GM10248 (cell line): ENCODE measurements at places on chromosomes 16 and 17.

- no peak for DNase-seq
Observed at GRCh38 chr16:14007450-14007849, 63.7 kb upstream of the MRTFB start.

- DNase-seq: no peak
Observed at GRCh38 chr17:18093616-18094408, 6.1 kb downstream of the DRG2 start.

DNA sequence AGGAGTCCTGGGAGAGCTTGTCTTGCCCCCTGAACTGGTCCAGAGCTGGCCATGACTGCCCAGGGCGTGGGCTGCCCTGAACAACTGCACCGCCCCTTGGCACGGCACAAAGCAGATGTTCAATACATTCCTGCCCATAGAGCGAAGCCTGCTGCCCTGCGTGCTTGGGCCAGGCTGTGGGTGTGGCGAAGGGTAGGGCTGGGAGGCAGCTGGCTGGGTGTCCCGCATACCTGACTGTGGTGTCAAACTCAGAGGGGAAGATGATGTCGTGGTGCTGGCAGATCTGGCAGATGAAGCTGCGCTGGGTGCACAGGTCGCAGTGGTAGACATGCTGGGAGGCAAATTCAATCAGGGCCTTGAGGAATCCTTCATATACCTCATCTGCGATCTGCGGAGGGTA lies 124.2 kb upstream of the SMURF2 start:
- no peak for DNase-seq

GRCh38 chr17:17156511-17156910 lies 49.6 kb downstream of the PLD6 start:
- no peak for DNase-seq

- no peak for DNase-seq
Observed at GRCh38 chr17:50688245-50688644, 19.5 kb downstream of the ANKRD40 start.

DNA sequence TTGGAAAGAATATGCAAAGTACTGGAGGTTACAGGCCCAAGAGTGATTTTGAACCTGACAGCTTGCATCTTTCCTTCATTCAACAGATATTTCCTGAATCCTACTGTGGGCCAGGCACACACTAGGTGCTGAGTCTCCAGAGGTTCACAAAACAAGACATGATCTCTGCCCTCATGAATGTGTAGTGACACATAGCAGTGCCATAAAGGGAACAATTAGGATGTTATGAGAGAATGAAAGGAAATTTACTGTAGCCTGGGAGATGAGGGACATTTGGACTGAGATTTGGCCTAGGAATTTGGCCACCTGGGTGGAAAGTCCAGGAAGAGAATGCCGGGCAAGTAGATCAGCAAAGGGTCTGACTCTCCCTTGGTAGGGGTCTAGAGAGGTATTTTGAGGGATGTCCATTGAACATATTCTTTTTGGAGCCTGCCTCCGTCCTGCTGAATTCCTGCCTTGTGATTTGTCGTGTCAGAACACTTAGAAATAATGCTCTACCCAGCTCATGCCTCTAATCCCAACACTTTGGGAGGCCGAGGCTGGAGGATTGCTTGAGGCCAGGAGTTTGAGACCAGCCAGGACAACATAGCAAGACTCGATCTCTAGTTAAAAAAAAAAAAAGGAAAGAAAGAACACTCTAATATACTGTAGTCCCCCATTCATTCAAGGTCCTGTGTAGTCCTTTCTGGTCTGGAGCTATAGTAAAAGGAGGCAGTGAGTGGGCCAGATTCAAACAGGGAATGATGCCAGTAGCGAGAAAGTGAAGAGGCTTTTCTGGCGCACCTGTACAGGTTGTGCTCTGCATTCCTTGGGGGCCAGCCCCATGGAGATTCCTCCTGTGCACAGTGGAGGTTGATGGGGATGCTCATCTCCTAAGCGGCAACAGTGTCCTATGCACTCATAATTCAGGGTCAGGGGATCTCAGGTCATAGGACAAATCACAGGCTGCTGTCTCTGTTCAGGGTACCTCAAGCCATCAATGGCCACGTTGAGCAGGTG lies 90.6 kb upstream of the CLEC18A start:
- no peak for DNase-seq

- no peak for DNase-seq
Observed at GRCh38 chr16:11708421-11708820, 34.2 kb downstream of the TXNDC11 start.

- DNase-seq: no peak
Observed at GRCh38 chr16:11972128-11972527, 4.4 kb upstream of the SNX29 start.

DNA sequence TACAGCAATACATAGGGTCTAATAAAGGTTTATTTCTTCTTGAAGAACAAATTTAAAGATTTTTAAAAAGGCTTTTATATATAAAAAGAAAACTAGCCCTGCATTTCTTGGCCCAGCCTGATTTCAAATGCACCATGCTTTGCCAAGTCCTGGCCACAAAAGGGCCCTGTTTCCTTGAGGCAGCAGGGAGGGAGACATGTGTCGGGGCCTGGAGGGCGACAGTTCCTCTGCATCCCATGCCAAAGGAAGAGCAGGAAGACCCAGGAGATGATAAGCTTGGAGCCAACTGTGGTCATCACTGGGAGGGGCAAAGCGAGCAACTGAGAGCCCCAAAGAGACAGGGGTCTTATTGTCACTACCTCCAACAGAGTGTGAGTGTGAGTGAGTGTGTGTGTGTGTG lies 571.5 kb upstream of the PSMD7 start:
- DNase-seq: no peak

DNA sequence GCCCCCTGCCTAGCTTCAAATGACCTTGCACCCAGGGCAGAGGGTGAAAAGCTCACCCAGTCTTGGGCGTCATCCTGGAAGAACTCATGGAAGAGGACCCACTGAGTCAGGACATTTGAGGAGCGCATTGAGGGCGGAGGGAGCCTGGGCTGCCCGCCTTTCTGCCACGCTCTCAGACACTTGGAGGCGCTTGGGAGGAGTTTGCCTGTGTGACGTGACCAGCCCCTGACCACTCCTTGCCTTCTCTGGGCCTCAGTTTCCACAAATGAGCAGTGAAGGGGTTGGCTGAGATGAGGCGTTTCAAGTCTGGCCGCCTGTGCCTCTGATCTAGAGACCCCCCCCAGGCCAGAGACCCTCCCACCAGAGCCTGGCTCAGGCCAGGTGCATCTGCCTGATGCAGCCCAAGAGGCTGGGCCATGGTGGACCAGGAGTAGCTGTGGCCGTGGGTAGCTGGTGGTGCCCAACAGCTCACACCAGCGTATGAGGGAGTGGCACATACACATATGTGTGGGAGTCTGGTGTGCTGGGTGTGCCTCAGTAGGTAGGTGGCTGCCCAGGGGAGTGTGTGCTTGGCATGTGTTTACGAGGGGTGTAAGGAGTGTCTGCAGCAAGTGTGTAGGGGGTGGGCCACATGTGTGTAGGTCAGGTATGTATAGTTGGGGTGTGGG lies 80.2 kb upstream of the TOB1 start:
- DNase-seq: no peak

- DNase-seq: no peak
Observed at GRCh38 chr16:85209526-85210121, 97.4 kb upstream of the CIBAR2 start.

DNA sequence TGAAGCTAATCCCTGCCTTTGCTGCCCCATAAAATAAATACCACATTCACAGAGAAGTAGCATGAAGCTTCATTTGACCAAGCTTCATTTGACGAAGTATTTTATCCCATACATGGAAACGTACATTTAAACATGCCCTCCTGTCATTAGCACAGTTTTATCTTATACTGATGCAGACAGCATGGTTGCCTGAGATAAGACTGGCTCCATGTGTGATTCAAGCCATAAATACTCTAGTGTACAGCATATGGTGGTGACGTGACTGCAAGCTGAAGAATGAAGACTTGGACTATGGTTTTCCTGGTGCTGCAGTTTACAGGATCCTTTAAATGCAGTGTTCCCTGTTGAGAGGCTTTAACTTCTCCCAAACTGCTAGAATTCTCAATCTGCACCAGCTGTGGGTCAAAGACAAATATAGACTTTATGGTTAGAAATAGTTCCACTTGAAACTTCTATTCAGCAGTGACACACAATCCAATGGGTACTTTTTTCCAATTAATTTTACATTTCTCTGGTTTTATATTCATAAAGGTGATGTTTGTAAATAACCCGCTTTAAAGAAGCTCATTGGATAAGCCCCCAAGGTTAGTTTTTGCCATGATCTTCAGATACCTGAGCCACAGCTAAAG lies 64.9 kb downstream of the CYB561 start:
- no peak for DNase-seq

DNA sequence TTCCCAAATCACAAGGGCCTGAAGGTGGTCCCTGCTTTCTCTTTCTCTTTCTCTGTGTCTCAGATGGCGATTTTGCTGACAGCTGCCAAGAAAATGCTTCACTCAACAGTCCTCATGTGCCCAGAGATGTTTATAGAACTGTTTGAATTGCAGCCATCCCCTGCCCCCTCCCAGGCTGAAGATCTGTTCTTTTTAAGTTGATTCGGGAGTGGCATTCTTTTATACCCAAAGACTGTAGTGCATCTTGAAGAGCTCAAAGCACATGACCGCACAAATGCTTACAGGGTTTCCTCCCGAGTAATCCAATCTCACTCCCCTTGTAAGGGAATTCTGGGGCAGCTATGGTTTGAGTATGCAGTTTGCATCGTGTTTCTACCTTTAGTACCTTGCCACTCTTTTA lies 75.7 kb downstream of the SEC14L1 start:
- DNase-seq: no peak

GRCh38 chr17:30520436-30520835 lies 43.2 kb downstream of the GOSR1 start:
- no peak for DNase-seq

GRCh38 chr16:85883813-85884212 lies 15.1 kb upstream of the IRF8 start:
- DNase-seq: no peak

DNA sequence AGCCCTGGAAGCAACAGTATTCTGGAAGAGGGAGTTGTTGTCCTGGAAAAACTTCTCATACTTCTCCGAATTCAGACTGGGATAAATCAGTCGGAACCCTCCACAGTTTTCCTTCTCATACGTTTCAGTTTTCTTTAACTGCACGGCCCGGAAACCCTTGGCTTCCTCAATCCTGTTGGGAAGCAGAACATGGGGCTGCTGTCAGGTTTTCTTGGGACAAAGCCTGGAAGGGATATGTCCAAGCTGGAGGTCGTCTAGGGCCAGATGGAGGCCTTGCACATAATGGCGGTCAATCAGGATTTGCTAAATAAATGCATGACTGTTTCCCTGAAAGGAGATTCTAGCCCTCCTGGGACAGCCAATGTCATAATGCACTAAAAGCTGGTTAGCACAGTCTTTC lies 29.2 kb downstream of the TTLL6 start:
- DNase-seq: no peak

DNA sequence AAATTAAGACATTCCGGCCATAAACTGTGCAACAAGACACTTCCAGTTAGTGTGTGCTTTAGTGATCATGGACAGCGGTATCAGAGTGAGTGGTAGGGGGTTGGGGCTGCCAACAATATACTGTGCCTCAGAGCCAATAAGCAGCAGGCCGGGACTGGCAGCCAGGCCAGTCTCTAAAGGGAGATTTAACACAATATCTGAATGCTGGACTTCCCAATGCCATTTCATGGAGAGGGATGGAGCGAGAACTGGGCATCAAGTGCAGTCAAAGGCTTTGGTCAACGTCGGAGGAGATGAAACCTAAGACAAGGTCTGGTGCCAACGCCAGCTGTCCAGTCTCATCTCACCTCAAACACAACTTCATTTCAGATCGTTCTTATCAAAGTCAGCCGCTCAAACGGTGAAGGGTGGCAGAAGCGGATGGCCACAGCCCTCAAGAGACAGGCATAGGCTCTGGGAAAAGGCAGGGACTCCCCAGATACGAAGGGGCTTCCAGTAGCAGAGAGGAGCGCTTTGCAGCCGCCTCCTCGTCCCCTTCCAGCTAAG lies 935 bp downstream of the USP32 start:
- DNase-seq: no peak

DNA sequence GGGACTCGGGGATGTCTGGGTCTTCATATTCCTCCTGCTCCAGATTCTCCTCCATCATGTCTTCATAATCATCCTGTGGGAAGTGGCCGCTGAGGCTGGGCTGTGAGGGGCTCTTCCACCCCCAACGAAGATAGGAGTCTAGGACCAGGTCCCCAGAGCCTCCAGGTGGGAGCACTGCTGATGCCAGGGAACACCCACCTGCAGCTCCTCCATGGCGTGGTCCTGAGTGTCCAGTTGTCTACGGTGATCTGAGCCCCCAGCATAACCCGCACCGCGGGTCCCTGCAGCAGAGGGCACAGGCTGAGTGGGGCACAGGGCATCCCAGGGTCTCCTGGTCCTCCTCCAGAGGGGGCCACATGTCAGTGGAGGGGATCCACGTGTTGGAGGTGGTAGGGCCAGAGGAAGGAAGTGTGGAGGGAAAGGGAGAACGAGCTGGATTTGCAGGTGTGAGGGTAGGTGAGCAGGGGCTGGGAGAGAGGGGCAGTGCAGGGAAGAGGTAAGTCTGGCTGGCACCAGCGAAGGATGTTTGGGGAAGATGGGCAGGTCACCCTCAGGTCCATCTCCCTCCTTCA lies 5.2 kb downstream of the SLC4A1 start:
- no peak for DNase-seq

DNA sequence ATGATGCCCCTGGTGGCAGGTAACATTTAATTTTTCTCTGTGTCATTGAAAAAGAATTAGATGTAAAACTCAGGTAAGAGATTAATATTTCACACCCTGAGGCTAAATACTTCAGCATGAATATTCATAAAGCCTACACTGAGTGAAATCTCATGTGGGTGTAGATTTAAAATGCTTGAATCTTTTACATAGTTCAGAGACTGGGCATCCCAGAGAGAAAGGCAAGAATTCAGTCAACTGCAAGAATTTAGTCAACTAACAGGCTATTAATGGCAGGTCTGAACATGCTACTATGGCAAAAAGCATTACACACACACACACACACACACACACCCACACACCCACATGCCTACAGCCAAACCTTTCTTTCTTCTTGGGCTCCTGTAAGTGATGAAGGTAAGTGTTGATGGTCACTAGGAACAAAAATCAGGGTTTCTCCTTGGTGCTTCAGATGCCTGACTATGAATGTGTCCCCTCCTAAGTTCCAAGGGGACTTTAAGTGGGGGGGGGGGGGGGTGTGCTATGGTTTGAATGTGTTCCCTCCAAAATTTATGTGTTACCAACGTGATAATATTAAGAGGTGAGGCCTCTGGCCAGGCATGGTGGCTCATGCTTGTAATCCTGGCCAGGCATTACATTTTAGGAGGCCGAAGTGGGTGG lies 63.7 kb upstream of the PSMD7 start:
- DNase-seq: no peak

DNA sequence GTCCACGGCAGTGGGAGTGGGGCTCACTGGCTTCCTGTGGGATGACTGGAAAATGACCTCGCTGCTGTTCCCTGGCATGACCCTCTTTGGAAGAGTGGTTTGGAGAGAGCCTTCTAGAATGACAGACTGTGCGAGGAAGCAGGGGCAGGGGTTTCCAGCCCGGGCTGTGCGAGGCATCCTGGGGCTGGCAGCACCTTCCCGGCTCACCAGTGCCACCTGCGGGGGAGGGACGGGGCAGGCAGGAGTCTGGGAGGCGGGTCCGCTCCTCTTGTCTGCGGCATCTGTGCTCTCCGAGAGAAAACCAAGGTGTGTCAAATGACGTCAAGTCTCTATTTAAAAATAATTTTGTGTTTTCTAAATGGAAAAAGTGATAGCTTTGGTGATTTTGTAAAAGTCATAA lies 7.8 kb upstream of the RNF213 start:
- peak; percentile 82 for DNase-seq
